ENCODE measurements at places on chromosomes 3 and 15.
A peak's percentile ranks its signal among the peaks of the same experiment; 100 is the strongest.

GRCh38 chr15:68994149-68994548 lies 20.3 kb upstream of the NOX5 start:
- DNase-seq = no peak

- DNase-seq = no peak
Observed at GRCh38 chr3:190546881-190547510, 33.1 kb downstream of the IL1RAP start.

- no peak for DNase-seq
Observed at GRCh38 chr3:41673650-41674049, 288.3 kb downstream of the ULK4 start.

- DNase-seq = no peak
Observed at GRCh38 chr3:112253301-112253971, 40.6 kb downstream of the SLC9C1 start.

- no peak for DNase-seq
Observed at GRCh38 chr3:158794936-158795518, 6.8 kb upstream of the MFSD1 start.

DNA sequence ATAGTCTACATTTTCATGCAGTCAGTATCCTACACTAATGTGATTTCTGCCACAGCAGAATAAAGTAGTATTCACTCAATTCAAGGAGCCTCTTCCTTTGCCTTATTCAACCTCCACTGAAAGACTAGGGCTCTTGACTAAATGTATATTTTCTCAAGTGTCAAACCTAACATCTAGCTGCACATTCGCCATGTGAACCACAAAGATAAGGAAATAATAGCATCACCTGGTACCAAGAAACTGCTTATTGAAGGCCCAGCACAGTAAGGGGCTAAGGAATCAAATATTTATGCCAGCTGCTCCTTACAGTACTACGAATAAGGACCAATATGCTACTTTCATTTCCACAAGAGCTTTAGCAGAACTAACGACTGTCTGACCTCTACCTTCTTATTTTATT lies 1.3 kb downstream of the SRP14 start:
- DNase-seq = no peak

GRCh38 chr3:23324745-23325144 lies 121.6 kb downstream of the UBE2E2 start:
- DNase-seq = no peak

GRCh38 chr3:9870978-9871377 lies 9.1 kb downstream of the CIDEC start:
- DNase-seq = no peak

GRCh38 chr3:98372445-98372844 lies 18.0 kb upstream of the OR5K3 start:
- no peak for DNase-seq

- no peak for DNase-seq
Observed at GRCh38 chr3:22373182-22373581, 622.2 kb upstream of the ZNF385D start.

- DNase-seq = no peak
Observed at GRCh38 chr15:76711351-76711827, 193.8 kb downstream of the SCAPER start.

GRCh38 chr3:142916605-142917004 lies 27.7 kb upstream of the PCOLCE2 start:
- no peak for DNase-seq

GRCh38 chr3:137420198-137420995 lies 343.7 kb upstream of the SOX14 start:
- no peak for DNase-seq

DNA sequence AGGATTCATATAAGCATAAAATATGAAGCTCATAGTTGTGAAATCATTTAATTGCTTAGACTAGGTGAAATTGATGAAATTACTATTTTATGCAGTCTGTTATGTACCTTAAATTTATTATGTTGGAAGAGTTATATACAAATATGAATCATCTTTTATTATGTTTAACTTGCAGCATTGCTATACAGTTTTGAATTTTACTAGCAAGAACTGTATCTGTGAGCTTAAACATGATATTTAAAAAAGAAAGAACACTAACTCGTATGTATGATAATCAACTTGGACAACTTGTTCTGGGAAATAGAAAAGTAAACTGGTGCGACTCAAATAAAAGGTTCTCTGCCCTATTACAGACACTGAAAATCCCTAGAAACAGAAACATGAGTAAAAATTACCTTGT lies 1.8 kb downstream of the STX19 start:
- no peak for DNase-seq

GRCh38 chr3:12316253-12316652 lies 27.4 kb downstream of the PPARG start:
- no peak for DNase-seq

DNA sequence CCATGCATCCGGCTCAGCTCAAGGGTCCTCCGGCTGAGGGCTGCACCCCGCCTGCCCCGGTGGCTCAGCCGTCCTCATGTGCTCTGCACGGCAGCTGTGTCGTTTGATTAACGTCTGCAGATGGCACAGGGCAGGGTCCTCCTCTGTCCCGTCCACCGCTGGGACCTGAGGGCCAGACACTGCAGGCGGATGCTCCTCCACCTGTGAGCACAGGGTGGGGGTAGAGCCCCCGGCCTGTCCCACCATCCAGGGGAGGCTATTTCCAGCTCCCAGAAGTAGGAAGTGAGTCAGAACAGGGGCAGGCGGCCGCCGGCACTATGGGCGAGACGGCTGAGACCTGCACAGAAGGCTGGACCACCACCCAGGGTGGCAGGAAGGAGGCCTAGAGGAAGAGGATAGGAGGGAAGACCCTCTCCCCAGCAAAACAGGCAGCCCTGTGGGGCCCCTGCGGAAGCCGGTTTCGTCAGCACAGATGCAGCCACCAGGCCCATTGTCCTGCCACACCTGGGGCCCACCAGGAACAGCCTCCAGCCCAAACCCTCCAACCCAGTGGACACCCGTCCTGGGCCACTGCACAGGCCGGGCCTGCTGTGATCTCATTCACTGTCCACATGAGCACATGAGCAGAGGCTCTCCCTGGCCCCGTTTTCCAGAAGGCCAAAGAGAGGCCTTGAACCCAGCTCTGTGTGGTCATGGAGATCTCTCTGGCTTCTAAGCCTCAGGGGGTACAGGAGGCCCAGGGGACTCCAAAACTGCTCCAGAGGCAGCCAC lies 12.6 kb upstream of the PLXND1 start:
- DNase-seq = no peak

GRCh38 chr3:119296727-119297122 lies 2.5 kb downstream of the ARHGAP31 start:
- no peak for DNase-seq

DNA sequence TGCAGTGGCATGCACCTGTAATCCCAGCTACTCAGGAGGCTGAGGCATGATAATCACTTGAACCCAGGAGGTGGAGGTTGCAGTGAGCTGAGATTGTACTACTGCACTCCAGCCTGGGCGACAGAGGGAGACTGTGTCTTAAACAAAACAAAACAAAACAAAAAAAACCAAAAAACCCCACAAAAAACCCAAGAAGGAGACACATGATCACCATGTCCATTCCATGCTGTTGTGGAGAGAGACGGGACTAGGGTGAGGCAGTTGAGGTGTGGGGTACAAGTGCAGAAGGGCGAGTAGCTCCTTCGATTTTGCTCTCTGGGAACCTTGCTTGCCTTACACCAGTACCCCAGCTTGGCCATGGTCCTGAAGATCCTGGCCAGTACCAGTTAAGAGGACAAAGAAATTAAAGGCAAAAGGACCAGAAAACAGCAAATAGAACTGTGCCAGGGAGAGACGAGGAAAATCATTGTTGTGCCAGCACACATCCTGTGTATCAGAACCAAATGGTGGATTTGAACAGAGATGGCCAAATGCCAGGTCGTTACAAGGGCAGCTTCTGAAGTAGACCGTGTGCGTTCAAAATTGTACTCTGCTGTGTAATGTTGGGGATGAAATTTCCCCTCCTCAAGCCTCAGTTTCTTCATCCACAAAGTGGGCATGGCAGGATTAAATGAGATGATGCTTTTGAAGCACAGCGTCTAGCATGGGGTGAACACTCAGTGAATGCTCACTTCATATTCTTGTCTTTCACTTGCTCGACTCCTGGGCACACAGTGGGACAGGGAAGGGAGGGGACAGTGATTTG lies 42.9 kb upstream of the CTSH start:
- DNase-seq = no peak

DNA sequence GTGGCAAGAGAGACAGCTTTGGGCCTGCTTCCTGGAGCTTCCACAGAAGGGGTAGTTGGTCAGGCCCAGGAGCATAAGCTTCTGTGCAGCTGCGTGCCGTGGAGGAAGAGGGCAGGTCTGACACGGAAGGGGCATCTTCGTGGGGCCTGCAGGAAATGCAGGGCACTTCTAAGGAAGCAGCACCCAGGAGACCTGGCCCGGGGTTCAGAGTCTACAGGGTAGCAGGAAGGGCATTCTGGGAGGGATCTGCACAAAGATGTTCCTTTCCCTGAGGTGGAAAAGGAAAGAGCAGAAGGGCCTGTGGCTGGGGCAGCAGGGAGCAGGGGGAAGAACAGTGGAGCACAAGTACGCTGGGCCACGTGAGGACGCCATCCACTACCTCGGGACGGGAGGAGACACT lies 85.1 kb downstream of the DNAJB8 start:
- no peak for DNase-seq

GRCh38 chr3:19104459-19104858 lies 43.9 kb upstream of the KCNH8 start:
- DNase-seq = no peak

GRCh38 chr3:195613468-195614069 lies 29.8 kb upstream of the APOD start:
- DNase-seq = peak; percentile 39

DNA sequence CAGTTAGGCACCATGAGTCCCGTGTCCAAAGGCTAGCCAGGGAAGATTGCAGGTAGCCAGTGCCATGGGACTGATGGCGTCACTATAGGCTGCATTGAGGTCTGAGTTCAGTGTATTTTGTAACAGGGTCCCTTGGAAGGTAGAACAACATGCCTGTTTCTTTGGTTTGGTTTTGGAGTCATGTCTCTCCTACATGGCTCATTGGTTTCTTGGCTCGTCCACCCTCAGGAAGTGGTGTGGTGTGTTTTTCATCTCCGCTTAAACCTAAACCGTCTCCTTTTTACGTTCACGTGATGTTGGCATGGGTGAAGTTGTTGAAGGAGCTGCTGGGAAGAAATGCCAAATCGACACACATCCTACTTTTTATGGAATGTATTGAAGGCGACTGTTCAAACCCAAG lies 71.6 kb downstream of the FLNB start:
- no peak for DNase-seq

- DNase-seq = no peak
Observed at GRCh38 chr3:122004991-122005565, 17.0 kb downstream of the ILDR1 start.

DNA sequence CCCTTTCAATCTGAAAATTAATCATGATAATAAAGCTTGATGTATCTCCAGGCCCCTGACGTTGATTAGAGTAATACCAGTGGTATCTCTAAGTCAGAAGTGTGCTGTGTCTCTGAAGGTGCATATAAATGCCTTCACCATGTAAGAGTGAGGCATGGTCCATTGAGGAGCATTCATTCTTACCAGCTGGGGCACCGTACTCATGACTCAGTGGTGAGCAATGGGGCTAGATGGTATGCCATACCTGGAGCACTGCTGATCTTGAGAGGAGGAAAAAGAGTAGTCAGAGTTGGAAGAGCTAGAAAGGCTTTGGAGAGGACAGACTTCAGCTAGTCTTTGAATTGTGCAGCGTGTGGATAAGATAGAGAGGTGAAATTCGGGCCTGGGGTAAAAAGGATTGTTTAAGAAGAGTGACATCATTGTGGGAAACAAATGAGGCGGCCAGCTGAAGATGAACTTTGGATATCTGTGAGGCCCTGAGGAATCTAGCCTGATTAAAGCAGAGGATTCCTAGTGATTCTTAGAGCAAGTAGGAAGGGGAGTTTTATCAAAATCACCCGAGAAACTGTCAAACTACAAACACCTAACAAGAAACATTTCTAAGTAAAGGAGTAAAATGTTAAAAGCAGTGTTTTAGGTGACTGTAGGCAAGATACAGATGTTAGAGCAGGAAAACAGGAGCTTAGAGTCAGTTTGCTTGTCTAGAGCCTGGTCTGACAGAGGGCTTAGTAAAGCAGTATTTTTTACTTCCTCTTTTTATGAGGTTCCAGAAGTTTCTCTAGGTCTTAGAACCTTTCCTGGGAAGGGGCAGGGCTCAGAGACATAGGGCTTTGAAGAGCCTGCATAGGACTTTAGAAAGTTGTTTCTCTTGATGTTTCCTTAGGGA lies 13.6 kb downstream of the TMOD3 start:
- DNase-seq = no peak

GRCh38 chr3:63130625-63131024 lies 147.5 kb upstream of the SYNPR start:
- no peak for DNase-seq

GRCh38 chr3:177284383-177284881 lies 87.2 kb upstream of the TBL1XR1 start:
- peak; percentile 48 for DNase-seq

DNA sequence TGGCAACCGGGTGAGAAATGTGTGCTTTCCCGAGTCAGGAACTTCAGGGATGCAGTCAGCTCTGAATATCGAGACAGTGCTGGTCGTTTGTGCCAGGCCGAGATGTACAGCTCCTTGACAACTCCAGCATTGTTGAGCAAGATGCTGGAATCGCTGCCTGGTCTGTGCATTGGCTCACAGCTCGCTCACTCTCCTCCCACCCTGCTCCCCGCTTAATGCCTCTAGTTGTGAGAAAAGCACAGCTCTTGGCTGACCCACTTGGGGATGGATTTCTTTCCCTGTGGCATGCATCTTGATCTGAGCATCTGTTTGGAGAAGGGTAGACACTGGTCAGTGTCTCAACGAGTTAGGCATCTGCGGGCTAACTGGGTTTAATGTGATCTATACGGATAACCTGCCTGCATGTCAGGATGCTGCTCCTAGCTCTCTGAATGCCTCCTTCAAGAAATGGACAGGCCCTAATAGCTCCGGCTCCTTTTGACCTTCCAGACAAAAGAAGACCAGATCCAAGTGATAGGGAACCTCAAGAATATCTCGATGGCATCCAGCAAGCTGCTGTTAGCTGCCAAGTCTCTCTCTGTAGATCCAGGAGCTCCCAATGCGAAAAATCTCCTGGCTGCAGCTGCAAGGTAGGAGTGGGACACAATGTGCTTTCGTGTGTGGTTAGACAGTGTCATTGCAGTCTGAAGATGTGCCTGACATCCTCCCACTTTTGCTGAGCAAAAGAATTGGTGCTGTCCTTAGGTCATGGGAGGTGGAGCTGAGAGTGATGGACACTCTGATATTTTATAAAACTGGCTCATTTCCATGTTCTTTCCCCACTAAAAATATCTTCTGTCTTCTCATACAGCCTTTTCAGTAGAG lies 302.2 kb upstream of the TPM1 start:
- no peak for DNase-seq

DNA sequence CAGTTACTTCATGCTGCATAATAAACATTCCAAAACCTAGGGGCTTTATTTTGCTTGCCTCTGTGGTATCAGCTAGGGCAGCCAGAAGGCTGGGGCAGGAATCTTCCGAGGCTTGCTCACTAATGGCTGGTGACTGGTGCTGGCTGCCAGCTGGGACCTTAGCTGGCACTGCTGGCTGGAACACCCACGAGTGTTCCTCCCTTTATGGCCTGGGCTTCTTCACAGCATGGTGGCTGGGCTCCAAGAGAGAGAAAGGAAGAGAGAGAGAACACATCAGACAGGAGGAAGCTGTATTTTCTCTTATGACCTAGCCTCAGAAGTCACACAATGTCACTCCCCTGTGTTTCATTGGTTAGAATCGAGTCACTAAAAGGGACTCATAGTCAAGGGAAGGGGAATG lies 23.9 kb upstream of the CDCP1 start:
- no peak for DNase-seq

GRCh38 chr15:49135911-49136310 lies 19.5 kb downstream of the COPS2 start:
- DNase-seq = no peak
